Neural progenitor cell (in vitro differentiated cells): ENCODE measurements at places on chromosomes 5 and 9.
A peak's percentile ranks its signal among the peaks of the same experiment; 100 is the strongest.

DNA sequence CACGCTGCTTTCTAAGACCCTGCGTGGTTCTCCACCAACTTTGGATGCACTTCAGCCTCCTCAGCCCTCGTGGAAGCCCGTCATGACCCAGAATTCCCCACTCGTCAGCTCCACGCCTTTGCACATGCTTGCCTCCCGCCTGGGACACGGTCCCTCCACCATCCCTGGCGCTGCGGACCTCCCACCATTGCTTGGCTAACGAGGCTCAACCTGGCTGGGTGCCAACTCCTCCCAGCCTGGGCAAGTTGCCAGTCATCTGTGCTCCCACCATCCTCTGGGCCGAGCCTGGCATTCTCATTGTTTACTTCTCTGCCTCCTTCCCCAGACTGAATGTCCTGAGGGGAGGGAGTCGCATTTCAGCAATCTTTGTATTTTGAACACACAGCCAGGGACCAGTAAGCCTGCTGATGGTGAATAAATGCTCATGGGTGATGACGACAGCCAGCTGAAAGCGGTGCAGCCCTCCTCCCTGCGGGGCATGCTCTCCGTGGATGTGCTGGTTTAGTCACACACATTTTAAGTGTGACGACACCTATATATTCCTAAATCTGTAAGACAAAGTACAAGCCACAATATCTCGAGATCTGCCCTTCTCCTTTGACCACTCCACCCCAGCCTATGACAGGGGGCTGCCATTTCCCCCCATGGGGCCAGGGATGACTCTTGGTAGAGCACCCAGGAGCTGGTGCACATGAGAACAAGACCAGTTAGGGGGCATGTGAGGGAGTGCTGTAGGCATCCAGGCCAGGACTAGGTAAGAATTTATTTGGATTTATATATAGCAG lies 37.6 kb downstream of the ANKRD33B start:
- DNase-seq: no peak

GRCh38 chr5:107964722-107965121 lies 294.0 kb upstream of the EFNA5 start:
- DNase-seq: peak; percentile 68

GRCh38 chr9:107422189-107423185 lies 67.1 kb downstream of the KLF4 start:
- peak; percentile 92 for DNase-seq

DNA sequence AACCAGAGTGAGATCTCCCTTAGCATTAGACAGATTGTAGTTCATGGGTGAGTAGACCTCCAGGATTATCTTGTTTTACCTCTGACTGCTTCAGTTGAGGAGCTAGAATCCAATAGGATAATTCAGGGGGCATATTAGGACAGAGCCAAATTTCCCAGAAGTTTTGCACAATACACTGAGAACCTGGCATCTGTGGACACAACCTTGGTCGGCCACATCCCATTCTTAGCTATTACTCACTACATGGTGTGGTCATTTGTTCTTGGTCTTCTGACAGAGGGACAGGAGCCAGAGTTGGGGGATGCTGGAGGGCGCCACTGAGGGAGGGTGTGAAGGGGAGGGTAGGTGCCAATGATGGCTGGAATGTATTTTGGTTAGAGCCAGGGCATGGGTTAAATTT lies 66.6 kb downstream of the NPR3 start:
- no peak for DNase-seq

DNA sequence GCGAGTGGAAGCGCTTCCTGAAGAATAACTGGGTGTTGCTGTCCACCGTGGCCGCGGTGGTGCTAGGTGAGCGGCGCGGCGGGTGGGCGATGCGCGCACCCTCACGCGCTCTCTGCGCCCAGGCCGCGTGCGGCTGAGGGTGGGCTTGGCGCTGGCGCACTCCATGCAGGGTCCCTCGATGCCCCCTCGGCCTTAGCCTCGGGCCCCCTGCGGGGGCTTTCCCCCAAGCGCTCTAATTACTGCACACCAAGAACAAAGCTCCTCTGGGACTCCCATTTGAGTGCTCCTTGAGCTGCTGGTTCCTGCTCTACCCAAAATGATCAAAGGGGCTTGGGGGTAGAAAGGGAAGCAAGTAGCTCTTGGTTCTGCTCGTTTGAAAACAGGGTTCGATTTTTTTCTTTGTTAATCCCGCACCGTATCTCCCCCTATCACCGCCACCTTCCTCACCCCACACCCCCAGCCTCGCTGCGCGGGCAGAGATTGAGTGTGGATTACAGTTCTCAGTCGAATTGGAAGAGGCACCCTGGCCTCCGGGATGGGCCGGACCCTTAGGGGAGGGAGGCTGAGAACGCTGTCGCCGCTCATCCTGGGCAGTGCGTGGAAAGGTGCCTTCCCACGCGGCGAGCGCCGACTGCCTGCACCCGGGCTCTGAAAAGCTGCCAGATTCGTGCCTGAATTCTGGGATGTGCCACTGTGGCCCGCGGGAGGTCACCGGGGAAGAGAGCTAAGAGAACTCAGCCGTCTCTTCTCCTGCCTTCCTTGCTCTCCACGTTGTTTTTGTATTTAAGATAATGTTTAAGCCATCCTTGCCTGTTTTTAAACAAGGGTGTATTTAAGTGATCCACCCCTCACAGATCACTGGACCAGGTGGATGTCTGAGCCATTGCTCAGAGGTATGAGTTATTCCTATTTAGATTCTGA lies 697 bp downstream of the SLC1A1 start:
- DNase-seq: peak; percentile 29

DNA sequence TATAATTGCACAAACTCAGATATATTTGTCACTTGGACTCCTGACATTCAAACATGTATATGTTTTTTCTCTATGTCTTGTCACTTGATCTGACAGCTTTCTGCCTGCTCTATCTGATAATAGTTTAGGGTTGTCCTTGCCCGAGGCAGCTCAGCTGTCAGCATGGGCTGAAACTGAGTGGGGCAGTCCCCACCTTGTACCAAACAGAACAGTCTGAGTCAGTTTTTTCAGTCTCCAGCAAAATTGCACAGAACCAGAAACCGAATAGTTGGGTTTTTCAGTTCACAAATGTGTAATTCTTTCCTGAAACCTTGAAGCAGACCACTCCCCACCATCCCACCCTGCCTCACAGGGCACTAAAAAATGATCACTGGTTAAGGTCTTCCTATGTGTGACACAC lies 9.5 kb upstream of the HAND1 start:
- no peak for DNase-seq

GRCh38 chr5:88539026-88539425 lies 270.4 kb upstream of the TMEM161B start:
- DNase-seq: peak; percentile 13
